SK-N-MC (cell line): ENCODE measurements at places on chromosomes 6 and 20.

DNA sequence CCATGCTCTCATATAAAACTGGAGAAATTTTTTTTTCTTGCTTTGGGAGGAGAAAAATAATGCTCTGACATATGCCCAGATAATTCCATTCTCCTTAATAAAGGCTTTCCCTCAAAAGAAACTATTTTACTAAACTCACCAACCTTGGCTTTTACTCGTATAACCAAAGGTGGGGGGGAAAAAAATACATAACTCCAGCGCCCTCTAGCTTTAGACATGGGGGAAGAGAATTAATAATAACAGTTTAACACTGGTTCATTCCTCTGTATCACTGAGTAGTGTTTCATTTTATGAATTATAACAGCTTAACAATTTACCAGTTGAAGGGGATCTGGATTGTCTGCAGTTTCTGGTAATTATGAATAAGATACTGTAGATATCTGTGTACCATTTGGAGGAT is 1226.1 kb downstream of the GRIK2 start:
- DNase-seq: no peak

DNA sequence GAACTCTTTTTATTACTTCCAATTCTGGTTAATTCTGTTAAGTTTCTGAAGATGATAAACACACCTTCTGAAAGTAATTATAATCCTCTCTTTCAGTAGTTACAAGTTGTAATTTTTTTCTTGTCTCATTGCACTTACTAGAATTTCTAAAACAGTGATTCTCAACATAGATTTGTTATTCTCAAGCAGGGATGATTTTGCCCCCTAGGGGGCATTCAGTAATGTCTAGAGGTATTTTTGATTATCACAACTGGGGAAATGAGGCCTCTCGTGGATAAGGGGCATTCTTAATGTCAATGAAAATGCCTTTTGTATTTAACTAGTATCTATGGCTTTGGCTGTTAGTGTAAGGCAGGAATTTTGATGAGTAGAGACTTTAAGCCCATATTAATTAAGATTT is 39.4 kb upstream of the MAFB start:
- DNase-seq: no peak

DNA sequence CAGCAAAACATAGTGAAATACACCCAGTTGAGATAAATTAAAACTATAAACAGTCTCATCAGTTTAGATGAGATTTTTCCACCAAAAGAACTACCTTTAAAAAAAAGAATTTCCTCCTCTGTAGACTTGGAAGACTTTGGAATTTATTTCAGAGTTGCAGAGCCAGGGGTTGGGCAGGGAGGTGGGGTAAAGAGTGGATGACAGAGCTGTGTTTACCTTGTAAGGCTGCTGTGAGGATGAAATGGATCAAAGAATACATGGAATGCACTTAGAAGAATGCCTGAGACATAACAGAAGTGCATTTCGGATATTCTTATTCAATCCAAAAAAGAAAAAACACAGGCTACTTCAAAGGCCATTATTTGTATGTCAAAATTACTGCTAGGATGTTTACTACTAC is 6.4 kb upstream of the LY86 start:
- no peak for DNase-seq

- DNase-seq: no peak
These were observed 24.6 kb downstream of the RNF24 start for GRCh38 chr20:3990716-3991115.

GRCh38 chr6:36459501-36459900 is 16.7 kb downstream of the KCTD20 start:
- DNase-seq: no peak
